Activated gamma-delta T cell (primary cell): ENCODE measurements at places on chromosomes 12 and 14.

GRCh38 chr14:64817631-64818030 is 62.1 kb downstream of the SPTB start:
- no peak for DNase-seq

GRCh38 chr12:18716236-18716635 is 21.6 kb downstream of the PLCZ1 start:
- no peak for DNase-seq

GRCh38 chr12:85280984-85281630 is 1.1 kb downstream of the ALX1 start:
- DNase-seq = no peak

DNA sequence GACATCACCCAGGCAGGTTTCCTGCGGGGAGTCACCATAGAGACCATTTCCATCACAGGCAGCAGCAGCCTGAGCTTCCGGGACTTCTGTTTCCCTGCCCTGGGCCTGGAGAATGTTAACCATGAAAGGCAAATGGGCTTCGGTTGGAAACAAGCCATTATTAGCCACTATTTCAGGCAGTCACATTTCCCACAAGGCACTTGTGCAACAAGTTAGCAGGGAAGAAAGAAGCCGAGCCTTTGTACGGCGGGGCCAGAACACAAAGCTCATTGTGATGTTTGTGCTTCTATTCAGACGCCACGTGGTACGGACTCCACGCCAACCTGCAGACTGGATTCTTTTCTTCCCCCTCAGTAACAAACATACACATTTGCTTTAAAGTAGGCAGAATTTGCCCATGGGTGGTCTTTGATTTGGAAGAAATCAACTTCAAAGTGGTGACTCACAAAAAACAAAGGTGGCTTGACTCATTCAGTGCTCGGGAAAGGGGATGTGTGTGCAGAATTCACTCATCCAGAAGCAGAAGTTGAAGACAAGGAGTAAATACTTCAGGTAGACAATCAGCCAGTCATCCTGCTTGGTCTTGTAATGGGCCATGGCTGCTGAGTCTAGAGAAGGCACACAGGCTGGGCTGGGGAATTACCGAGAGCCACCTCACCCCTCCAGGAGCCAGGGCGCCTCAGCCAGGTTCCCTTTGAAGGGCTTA is 154.2 kb upstream of the PRMT8 start:
- DNase-seq = no peak

- no peak for DNase-seq
These were observed 68.6 kb upstream of the RESF1 start for GRCh38 chr12:31890295-31891285.

- no peak for DNase-seq
These were observed 16.1 kb downstream of the ACADS start for GRCh38 chr12:120741476-120742421.

- no peak for DNase-seq
These were observed 64.0 kb downstream of the MON2 start for GRCh38 chr12:62530596-62530995.

- no peak for DNase-seq
These were observed 4.9 kb downstream of the SVOP start for GRCh38 chr12:109016016-109016415.

DNA sequence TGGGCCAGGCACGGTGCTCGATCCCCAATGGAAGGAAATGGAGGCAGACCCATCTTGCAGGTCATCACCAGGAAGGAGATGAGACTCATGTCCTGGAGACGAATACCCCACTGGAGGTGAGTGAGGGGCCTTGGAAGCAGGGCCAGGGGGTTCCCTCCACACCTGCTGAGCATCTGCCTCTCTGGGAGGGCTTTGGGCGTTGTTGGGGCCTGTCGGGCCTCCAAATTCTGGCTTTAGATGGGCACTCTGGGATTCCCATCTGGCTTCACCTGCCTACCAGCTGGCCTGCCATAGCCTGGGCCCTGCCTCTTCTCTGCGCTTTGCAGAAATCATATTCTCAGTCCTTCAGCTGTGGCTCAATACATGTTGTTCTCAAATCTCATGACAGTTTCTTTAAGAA is 13.9 kb downstream of the RTL1 start:
- DNase-seq = no peak

GRCh38 chr14:104731320-104732294 is 7.6 kb downstream of the ADSS1 start:
- DNase-seq = no peak

DNA sequence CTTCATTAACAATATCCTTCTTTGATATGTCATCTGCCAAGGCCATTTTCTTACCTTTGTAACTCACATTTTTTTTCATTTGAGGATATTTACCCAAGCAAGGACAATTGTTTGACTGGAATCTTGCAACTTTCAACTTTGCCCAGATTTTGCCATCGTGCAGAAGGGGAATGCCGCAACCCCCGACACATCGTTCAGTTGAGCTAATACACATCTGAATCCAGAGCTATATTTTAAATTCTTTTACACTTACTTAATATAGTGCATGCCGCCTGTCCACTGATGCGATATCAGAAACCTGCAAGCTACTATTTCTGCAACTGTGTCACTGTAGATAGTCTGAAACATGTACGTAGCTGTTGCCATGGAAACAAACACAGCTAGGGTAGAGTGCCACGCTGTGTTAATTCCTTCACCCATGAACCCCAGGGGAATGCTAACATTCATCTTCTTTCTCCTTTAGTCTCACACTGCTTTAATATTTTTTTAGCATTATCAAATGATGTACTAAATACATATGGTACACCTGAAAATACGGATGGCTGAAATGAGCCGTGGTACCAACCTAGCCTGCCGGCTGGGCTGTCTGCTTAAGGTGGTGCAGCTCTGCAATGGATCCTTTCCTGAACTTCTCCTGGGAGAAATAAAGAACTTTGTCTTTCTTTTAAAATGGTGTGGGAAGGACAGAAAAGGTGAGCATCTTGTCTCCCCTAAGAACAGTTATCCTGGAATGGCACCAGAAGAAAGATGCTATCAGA is 77.0 kb upstream of the FOXN3 start:
- DNase-seq = no peak

- no peak for DNase-seq
These were observed 3.5 kb downstream of the PRPF40B start for GRCh38 chr12:49626836-49627235.

- DNase-seq = no peak
These were observed 1.6 kb downstream of the DGKA start for GRCh38 chr12:55932551-55932910.

DNA sequence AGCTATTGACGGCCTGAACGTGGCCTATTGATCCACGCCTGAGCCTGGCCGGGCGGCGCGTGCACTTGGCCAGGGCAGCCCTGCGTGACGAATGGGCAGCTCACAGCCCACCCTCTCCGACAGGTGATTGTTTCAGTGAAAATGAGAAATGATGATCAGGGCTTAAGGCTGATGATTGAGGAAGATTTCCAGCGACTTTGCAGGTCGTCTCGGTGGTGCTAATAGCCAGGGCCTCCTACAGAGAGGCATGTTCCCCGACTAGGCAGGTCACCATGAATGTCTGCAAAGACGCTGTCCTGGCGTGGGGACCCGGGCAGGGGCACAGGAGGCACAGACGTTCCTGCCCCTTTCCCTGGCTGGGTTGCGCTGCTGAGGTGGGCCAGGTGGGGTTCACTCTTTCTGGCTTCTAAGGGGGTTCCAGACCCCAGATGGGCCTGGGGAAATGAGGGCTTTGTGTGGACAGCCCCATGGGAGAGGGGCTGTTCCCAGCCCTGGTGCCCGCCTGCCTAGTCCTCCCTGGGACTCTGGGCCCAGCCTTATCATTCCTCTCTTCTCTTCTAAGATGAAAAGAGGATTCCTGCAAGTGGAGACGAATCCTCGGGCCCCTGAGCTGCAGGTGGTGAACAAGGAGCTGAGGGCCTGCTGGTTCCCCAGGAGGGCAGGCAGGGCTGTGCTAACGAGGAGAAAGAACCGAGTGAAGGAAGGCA is 157.4 kb downstream of the KIF26A start:
- DNase-seq = no peak

DNA sequence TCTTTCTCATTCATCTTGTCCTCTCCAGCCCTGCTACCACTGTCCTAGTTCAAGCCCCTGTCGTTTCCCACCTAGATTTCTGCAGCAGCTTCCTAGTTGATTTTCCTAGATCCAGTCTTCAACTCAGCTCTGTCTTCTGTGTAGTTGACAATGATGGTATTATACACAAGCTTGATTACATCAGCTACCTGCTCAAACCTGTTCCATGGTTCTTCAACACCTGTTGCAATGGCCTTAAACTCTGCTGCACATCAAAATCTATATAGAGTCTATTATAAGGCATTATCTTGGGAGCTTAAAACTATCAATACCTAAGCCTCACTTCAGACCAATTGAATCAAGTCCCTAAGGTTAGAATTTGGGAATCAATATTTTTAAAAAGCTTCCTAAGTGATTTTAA is 71.7 kb upstream of the PELI2 start:
- no peak for DNase-seq

DNA sequence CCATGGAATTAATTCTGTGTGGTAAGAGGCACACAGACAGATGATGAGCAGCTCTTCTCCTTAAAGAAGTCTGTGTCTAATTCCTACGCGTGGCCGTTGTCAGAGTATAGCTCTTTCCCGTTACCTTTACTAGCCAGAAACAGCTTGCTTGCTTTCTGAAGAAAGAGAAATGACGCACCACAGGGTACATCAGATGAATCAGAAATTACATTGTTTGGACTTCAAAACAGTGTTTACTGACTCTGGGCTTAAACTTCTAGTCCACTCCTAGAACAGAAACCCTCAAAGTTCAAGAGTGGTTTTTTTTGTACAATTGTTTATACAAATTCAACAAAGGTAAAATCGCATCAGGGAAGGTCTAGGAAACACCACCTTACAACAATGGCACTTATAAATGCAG is 29.0 kb downstream of the RNF34 start:
- no peak for DNase-seq

GRCh38 chr14:94180655-94181271 is 6.6 kb downstream of the PPP4R4 start:
- no peak for DNase-seq

- DNase-seq = no peak
These were observed 6.1 kb upstream of the CRADD start for GRCh38 chr12:93671044-93671443.

GRCh38 chr14:70018230-70018629 is 139.0 kb downstream of the SMOC1 start:
- DNase-seq = no peak

DNA sequence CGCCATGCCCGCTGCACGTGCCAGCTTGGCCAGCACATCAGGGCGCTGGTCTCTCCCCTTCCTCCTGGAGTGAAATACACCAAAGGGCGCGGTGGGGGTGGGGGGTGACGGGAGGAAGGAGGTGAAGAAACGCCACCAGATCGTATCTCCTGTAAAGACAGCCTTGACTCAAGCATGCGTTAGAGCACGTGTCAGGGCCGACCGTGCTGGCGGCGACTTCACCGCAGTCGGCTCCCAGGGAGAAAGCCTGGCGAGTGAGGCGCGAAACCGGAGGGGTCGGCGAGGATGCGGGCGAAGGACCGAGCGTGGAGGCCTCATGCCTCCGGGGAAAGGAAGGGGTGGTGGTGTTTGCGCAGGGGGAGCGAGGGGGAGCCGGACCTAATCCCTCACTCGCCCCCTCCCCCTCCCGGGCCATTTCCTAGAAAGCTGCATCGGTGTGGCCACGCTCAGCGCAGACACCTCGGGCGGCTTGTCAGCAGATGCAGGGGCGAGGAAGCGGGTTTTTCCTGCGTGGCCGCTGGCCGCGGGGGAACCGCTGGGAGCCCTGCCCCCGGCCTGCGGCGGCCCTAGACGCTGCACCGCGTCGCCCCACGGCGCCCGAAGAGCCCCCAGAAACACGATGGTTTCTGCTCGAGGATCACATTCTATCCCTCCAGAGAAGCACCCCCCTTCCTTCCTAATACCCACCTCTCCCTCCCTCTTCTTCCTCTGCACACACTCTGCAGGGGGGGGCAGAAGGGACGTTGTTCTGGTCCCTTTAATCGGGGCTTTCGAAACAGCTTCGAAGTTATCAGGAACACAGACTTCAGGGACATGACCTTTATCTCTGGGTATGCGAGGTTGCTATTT is 914 bp upstream of the CCND2 start:
- DNase-seq = peak; percentile 76

DNA sequence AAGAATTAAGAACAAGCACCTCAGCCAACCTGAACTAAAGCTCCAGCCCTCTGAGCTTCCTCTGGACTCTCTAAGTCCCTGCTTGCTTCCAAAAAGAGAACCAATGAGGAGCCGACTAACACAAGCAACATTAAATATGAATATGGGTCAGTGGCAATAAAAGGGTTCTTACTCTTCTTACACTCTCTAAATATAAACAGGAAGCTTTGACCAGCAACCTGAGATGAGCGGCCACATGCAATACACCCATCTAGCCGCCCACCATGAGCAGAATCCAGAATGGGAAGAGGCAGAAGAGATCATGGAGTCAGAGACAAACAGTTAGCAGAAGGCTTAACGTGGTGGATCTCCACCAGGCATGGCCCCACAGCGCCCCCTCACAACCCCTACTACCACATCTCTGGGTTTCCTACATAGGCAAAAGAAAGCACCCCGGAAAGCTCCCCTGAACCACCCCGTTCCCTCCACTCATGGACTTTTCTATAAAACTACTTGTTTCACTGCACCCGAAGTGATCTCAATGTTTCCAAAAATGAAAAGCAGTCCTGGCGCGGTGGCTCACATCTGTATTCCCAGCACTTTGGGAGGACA is 59.4 kb downstream of the TTC7B start:
- DNase-seq = no peak

GRCh38 chr12:76976777-76977382 is 88.5 kb downstream of the E2F7 start:
- DNase-seq = no peak

DNA sequence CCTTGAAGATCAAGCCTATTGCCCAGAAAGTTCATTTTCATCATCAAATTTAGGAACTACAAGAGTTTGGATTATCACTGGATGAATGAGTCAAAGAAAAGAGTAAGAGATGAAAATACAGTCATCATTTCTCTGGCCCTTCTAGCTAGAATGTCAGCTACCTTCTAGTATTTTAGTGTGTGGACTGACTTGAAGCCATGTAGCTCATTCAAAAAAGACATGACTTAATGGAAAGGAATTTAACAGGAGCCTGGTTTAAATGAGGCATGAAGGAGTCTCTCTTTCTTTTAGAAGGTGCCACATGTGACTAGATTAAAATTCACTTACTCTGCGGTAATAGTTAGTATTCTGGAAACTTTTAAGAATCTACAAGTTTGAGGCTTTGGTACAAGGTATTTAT is 7.1 kb downstream of the PTHLH start:
- DNase-seq = no peak

GRCh38 chr12:107783406-107784376 is 9.2 kb downstream of the ASCL4 start:
- no peak for DNase-seq

DNA sequence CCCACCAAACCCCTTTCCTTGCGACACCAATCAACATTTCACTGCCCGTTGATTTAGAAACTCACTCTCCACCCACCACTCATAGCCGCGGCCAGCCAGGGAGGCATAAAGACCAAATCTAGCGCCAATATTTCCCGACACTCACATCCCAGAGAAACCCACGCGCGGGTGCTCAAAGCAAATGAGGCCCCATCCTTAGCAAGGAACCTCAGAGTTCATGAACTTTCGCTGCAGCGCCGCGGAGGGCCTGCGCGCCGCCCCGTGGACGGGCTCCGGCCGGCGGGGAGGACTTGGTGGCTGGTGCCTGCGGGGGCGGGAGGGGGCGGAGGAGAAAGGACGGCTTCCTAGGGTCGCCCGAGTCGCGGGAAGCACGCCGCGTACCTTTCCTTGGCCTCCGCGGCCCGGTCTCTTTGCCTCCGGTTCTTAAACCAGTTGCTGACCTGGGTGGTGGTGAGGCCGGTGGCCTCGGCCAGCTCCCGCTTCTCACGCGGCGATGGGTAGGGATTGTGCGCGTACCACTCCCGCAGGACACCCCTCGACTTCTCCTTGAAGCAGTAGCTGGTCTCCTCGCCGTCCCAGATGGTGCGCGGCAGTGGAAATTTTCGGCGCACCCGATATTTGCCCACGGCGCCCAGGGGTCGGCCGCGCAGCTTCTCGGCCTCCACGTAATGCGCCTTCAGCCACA is 886 bp downstream of the SIX1 start:
- DNase-seq = no peak
